ENCODE measurements at places on chromosomes 7 and 10.

GRCh38 chr10:77849039-77849664, 77.4 kb downstream of the DLG5 start:
- DNase-seq: no peak

GRCh38 chr10:69018613-69019012, 30.0 kb downstream of the KIFBP start:
- no peak for DNase-seq

GRCh38 chr10:70227548-70228320, 5.5 kb downstream of the PPA1 start:
- DNase-seq: no peak

GRCh38 chr7:119545118-119545517, 727.9 kb upstream of the KCND2 start:
- DNase-seq: no peak

GRCh38 chr10:62960416-62960815, 144.2 kb upstream of the EGR2 start:
- no peak for DNase-seq
